ENCODE measurements at places on chromosomes 11 and 22.

DNA sequence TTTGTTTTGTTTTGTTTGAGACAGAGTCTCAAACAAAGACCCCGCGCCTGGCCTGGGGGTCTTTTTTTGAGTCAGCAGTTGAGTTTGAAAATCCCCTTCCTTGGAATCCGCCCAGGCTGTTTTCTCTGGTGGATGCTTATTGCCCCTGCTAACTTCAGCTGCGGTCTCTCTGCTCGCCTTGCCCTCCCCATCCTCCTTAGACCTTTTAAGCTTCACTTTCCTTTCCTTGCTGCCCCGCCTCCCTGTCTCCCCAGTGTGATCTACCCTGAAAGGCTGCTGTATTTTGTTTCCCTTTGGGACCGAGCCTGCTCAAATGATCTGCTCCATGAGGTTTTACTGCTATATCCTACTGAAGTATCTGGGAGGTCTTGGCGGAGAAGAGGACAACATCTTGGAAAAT is 2.5 kb downstream of the USP18 start:
- peak; percentile 16 for DNase-seq

DNA sequence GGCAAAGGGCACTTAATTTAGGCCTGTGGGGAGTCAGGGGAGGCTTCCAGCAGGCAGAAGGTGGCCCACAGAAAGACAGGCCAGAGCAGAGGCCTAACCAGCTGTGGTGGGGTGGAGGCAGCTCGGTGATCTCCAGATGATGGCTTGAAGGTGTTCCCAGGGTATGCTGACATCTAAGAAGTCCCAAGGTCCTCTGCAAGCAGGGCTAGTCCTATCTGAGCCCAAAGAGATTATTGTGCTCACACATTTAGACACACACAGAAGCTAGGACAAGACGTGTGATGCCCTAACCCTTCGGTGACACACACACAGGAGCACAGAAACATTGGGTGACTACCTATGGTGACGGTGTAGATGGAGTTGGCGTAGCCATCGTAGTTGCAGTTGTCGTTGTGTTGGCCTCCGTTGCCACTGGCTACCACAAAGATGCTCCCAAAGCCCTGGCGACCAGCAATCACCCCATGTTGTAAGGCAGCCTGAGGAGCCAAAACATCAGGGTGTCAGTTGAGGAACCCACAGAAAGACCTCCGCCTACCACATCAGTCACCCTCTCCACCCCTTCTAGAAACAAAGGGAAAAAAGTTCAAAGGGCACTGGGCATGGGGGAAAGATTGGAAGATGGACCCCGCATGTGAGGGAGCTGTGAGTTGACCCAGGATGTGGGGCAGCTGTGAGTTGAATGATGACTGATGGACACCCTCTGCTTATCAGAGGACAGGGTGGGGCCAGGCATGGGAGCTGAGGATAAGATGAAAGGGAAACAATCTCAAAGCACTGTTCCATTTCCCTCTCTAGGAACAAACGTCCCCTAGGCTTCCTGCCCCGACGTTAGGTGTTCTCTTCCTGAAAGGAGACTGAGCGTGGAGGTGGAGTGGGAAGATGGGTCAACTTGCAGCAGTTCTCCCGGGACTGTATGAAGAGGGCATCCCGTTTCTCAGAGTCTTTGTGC is 7.9 kb downstream of the PCSK7 start:
- no peak for DNase-seq

GRCh38 chr11:128336203-128336602 is 251.2 kb downstream of the ETS1 start:
- peak; percentile 59 for DNase-seq

GRCh38 chr11:69525516-69526452 is 44.3 kb downstream of the LINC01488 start:
- DNase-seq = no peak

DNA sequence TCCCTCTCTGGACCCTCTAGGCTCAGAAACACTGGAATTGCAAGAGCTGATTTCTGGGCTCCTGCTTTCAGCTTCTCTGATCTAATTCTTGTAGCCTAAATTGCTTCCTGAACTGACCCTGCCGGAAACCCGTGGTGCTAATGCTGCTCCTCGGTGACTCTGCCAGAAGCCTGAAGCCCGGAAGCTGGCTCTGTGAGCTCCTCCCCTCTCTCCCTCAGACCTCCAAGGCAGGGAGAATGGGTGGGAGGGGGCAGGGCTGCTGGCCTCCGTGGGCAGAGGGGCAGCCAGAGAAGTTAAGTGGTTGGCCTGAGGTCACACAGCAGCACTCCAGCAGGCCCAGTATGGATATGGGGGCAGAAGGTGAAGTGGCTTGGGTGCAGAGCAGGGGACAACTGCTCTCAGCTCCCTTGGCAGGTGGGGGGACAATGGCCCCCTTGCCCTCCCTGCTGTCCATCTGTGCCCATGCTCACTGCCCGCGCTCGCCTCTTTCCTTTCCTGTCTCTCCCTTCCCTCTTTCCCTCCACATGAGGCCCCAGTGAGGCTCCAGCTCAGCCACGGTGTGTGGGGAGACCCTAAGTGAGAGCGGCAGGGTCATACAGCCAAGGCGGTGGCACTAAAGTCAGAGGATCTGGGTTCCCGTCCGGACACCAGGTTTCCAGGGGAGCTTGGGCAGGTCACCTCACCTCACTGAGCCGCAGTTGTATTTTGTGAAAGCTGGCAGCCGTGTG is 16.2 kb downstream of the CAPN5 start:
- peak; percentile 86 for DNase-seq

DNA sequence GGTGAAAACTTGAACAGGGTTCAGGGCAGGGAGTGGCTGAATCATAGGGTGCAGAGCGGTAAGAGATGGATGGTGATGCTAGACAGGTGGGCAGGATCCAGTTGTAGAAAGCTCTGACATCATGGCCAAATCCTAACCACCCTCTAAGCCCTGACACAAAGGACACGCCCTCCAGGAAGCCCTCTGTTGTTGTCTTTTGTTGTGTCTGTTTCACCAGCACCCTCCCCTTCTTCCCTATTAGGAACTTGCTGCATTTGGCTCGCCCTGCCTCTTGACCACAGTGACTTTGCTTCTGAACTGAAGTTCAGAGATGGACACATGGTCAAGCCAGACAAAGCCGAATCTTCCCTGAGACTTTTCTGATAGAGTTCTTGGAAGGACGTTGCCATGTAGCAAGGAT is 14.2 kb upstream of the APOL6 start:
- DNase-seq = no peak

- DNase-seq = no peak
These were observed 40.5 kb downstream of the PRCP start for GRCh38 chr11:82859750-82860149.
